HEK293T (cell line): ENCODE measurements at places on chromosomes 7 and 10.

GRCh38 chr7:4003503-4003902 lies 678.6 kb upstream of the FOXK1 start:
- DNase-seq = no peak

DNA sequence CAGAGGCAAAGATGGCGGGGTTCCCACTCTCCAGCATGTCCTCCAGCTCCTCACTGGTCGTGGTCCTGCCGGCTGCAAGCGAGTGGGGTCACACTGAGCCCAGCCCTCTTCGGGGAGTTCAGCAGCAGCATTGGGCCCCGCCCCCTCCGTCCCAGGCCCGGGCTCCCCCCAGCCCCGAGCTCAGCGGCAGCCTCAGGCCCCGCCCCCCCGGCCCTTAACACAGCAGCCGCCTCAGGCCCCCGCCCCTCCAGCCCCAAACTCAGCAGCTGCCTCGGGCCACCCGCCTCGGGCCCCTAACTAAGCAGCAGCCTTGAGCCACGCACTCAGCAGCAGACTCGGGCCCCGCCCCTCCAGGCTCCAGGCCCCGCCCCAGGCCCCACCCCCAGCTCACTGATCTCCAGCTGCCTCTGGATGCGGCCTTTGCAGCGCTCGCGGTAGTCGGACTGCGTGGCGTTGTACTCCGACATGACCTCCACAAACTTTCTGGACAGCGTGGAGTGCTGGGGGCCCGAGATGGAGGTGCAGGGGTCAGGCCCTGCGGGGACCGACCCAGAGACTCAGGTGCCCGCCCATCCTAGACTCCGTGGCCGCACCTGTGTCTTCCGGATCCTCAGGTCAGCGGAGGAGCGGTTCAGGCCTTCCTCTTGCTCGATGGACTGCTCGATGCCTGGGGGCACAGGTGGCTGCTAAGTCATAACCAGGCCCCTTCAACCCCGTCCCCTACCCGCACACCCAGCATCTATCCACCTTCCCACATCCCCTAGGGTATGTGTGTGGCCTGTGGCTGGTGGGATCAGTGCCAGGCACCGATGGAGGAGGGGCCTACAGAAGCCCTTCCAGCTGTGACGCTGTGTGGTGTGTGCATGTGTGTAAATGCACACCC lies 15.5 kb downstream of the STX1A start:
- peak; percentile 77 for DNase-seq

DNA sequence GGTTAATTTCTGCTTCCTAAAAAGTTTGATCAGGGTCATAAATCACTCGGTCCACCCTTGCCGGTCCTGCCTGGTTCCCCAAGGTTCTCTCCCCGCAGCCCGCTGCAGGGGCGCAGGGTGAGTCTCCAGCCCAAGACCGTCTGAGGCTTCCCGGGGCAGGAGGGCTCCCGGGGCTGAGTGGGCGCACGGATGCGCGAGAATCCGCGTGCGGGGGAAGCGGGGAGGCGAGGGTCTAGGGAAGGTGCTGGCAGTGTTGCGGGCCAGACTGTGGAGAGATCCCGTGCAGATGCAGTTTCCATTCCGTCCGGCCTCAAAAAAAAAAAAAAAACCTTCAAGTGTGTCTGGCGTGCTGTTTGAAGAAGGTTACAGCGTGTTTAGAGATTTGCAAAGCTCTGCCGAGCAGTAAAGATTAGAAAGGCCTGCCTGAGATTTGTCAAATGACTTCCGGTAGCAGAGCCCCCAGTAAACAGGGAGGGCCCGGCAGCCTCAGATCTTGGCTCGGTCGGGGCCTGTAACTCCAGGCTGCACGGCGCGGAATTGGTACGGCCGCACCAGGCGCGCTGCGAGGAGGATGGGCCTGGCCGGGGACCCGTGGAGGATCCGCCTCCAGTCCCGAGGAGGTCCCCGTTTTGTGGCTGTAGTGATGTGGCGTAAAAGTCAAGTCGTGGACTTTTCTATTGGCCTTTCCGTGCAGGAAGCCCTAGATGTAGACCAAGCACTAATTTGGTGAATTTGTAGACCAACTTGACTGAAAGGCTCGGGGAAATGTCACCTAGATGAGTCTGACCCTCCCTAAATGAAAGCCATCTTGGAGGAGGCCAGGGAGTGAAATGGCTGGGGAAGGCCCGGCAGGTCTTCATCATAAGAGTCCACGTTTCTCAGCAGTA lies 293.2 kb upstream of the NFE2L3 start:
- no peak for DNase-seq

GRCh38 chr10:102159051-102159597 lies 6.9 kb downstream of the NOLC1 start:
- no peak for DNase-seq

GRCh38 chr10:132974886-132975830 lies 32.8 kb upstream of the CFAP46 start:
- DNase-seq = no peak
